HL-60 (cell line): ENCODE measurements at places on chromosomes 6 and 20.

- DNase-seq, result no peak
Observed at GRCh38 chr6:104483225-104483834, 376.4 kb downstream of the HACE1 start.

DNA sequence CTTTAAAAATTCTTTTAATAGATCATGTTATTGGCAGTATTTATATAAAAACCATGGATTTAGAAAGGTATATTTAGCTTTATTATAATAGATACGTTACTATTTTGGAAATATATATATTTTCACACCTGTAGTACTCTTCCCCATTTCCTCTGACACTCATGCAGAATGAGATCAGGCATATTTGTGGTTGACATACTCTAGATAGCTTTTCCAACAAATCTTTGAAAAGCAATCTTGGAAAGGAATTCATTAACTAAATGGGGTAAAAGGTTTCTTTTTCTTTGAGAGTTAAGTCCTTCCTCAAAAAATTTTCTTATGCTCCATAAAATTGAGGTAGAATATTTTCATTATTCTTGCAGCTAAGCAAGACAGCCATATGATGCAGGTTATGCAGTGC, 14.5 kb downstream of the ASF1A start:
- no peak for DNase-seq

DNA sequence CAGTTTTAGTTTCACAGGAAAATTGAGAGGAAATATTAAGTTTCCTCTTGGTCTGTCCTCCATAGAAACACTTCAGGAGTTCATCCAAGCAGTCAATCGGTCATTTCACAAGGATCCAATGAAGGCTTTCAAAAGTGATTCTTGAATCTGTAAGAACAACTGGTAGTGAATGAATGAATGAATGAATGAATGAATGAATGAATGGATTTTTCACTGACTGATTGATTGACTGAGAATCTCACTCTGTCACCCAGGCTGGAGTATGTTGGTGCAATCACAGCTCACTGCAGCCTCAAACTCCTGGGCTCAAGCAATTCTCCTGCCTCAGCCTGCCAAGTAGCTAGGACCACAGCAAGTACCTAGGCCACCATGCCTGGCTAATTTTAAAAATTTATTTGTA, 39.4 kb upstream of the TAF8 start:
- no peak for DNase-seq

DNA sequence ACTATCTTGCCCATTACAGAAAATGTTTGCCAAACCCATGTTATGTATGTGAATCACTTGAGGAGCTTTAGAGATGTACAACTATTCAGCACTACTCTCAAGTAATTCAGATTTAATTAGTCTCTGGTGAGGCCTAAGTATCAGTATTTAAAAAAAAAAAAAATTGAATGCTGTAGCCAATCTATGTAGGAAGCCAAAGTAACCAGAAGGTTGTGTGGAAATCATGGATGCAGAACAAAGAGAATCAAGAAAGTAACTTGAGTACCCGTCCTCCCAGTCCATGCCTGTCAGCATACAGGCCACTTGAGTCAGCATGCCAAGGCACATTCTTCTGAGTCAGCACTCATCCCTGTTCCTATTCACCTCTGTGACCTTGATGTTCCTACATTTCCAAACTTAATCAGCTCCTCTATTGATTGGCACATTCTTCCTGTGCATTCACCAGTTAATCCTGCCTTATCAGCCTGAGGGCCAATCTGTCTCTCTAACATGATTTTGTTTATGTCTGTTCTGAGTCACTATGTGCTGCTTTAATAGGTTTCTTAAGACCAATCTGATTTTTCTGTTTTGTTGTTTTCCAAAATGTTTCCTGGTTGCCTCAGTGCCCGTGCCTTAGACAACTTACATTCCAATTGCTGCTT, 165.6 kb downstream of the KCNQ5 start:
- no peak for DNase-seq

DNA sequence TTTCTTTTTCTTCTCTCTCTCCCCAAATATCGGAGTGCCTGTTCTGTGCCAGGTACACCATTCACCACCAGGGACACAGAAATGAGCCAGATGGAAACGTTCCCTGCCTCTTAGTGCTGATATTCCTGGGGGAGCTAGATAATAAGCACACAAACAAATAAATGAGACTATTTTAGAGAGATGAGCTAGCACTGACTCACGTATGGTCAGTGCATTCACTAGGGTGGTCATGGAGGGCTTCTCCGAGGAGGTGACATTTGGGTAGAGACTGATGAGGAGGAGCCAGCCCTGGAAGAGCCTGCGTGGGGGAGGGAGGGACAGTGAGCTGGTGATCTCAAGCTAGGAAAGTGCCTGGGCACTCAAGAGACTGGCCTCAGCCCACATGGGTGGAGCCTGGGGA, 252.3 kb upstream of the KCNG1 start:
- no peak for DNase-seq

GRCh38 chr20:50635676-50636600, 55.4 kb downstream of the RIPOR3 start:
- peak; percentile 72 for DNase-seq

DNA sequence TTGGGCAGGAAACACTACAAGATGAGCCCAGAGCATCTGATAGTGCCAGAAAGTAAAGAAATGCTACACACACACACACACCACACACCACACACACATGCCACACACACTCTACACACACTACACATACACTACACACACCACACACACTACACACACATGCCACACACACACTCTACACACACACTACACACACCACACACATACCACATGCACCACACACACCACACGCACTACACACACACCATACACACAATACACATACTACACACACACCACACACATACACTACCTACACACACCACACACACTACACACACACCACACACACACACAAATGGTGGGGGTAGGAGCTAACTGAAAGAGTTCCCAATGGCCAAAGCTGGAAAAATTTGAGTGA, 3.6 kb upstream of the TMEM74B start:
- no peak for DNase-seq

GRCh38 chr20:40763646-40764295, 74.7 kb upstream of the MAFB start:
- DNase-seq, result no peak

- no peak for DNase-seq
Observed at GRCh38 chr20:36315545-36316351, 9.6 kb downstream of the DLGAP4 start.

- DNase-seq, result no peak
Observed at GRCh38 chr20:19824861-19825260, 66.8 kb downstream of the RIN2 start.

- peak; percentile 92 for DNase-seq
Observed at GRCh38 chr20:43748274-43748673, 21.5 kb upstream of the GTSF1L start.

- DNase-seq, result no peak
Observed at GRCh38 chr6:31125586-31126363, 5.5 kb upstream of the CDSN start.

GRCh38 chr6:32168350-32168749, 4.0 kb downstream of the EGFL8 start:
- no peak for DNase-seq

DNA sequence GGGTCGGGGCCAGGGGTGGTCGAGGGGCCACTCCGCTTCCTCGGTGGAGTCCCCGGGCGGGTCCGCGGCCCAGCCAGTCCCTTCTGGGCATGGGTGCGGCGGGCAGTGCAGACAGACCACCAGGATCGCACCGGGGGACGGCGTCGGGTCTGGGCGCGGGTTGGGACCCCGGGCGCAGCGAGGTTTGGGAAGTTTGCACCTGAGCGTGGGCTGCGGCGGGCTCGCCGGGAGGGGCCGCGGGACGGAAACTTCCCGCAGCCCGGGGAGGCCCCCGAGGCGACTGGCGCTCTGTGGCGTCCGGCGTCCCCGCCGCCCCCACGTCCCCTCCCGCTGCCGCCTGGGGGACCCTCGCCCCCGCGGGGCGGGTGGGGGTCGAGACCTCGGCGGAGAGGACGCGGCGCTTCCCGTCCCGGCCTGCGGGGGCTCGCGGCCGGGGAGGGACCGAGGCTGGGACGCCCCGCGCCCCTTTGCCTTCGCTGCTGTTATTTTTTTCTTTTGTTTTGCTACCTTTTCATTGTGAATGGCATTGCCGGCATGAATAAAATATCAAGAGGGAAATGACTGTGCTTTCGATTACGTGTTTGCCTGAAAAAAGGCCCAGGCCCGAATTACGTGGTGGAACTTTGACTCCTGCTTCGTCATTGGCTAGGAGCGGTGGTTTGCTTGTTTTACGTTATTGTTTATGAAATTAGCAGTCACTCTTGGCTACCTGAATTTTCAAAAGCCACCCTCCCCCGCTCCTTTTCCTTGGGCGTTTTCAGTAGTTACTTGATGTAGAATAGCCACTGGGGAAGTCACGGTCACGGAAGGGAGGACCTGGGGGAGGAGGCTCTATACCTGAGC, 703 bp downstream of the SNX9 start:
- peak; percentile 34 for DNase-seq

GRCh38 chr20:51106011-51106410, 83.1 kb upstream of the KCNG1 start:
- no peak for DNase-seq

- DNase-seq, result no peak
Observed at GRCh38 chr6:82143041-82143481, 104.5 kb downstream of the IBTK start.

- no peak for DNase-seq
Observed at GRCh38 chr6:125357515-125358256, 55.9 kb upstream of the HDDC2 start.

GRCh38 chr6:146887447-146888077, 288.8 kb downstream of the ADGB start:
- DNase-seq, result peak; percentile 42
